ENCODE measurements at places on chromosomes 1 and 21.

DNA sequence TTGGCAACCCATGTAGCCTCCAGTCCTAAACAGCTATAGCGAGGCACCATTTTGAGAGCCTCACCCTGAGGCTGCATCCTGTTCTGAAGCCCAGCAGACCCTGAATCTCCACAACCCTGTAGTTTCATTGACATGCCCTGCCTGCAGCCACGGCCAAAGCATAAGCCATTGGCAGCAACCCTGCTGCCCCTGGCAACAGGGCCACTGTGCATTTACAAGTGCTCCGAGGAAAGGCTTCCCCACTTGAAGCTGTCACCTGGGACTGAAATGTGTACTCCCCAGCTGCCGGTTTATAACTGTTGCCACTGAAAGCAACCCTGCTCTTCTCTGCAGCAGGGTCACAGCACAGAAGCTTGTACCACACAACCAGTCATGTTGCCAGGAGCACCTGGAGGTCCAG lies 124.2 kb upstream of the OLFM3 start:
- DNase-seq: no peak

GRCh38 chr1:231850786-231851185 lies 224.2 kb downstream of the DISC1 start:
- no peak for DNase-seq

GRCh38 chr1:51348147-51348527 lies 17.8 kb upstream of the TTC39A start:
- no peak for DNase-seq

- no peak for DNase-seq
These were observed 10.4 kb upstream of the HOOK1 start for GRCh38 chr1:59804301-59804700.

GRCh38 chr1:171472183-171472647 lies 13.1 kb upstream of the PRRC2C start:
- no peak for DNase-seq

DNA sequence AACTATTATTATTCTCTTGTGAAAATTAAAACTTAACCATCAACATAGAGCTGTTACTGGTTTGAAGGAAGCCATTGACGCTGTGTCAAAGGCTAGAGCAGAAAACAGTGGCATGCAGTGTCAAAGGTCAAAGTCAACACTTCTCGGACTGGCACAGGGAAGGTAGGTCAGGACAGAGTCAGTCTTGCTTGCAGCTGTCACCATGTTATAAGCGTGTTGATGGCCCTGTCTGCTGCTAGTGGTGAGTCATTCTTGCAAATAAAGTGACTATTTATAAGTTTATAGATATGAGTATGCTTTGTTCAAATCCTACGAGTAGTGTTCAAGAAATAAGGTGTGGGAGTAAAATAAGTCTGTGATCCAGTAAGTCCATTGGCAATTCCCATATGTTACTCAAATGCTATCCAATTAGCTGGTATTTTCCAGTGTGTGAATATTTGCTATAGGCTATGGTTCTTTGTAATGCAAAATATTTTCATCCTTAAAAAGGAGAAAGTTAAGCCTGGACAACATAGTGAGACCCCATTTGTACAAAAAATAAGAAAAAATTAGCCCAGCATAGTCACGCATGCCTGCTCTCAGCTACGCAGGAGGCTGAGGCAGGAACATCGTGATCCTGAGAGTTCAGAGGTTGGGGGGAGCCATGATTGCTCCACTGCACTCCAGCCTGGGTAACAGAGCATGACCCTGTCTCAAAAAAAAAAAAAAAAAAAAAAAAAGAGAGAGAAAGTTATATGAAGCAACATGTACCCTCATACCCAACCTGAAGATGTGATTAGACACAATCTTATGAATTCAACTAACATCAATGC lies 26.3 kb upstream of the TINAGL1 start:
- DNase-seq: no peak

- DNase-seq: no peak
These were observed 178.4 kb downstream of the DUSP10 start for GRCh38 chr1:221563476-221563921.

DNA sequence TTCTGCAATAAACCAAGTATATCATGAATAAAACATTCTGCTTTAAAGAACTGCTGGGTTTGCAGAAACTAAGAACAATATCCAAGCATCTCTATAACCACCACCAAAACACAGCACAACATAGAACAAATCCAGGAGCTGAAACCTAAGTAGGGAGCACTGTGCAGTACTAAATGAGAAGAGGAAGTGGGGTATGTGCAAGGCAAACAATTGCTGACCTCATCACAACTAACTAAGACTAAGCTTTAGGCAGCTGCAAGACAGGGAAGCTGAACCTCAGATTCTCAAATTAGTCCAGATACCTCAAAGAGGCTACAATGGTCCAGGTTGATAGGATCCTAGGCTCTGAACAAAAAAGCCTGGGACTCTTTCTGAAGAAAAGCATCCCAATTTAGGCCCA lies 172.6 kb downstream of the SLC44A5 start:
- DNase-seq: no peak

DNA sequence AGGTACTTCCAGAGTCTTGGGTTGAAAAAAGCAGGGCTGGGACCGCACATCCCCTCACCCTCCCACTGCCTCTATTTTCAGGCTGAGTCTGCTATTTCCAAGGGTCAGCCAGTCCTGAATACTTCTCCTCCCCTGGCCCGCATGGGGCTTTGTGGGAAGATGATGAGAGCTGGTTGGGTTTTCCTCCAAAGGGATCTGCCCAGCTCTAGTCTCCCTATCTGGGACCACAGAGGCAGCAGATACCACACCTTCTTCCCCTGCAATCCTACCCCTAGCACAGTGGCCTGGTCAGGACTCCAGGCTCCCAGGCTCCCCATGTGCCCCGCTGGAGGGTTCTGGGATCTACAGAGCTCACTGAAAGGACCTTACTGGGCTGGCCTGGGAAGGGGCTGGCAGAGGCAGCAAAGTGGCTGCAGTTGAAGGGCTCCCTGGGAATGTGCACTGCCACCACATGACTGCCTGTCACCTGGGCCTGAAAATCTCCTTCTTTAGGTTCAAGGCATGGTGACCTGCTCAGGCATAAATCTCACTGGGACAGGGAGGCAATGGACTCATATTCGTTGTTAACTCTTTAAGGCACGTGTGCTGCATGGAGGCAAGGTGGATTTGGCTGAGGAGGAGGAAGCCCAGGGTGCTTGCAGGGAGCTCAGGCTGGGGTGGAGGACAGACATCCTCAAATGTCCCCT lies 13.1 kb downstream of the CACNA1S start:
- DNase-seq: no peak

DNA sequence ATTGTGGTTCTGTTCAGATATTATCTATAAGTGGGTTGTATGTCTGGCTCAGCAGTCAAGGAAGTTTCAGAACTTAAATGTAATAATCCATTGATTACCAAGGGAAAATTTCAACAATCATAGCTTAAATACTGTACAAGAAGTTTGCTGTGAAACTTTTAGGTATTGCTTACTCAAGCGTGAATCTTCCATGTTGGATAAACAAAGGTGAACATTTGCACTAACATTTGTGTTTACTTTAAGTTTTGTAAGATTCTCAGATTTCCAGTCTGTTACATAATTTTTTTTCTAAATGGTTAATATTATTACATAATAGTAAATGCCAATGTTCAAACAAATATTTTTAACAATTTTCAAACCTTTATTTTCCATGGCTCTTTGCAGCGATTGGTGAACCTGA lies 285.6 kb downstream of the NCAM2 start:
- no peak for DNase-seq

DNA sequence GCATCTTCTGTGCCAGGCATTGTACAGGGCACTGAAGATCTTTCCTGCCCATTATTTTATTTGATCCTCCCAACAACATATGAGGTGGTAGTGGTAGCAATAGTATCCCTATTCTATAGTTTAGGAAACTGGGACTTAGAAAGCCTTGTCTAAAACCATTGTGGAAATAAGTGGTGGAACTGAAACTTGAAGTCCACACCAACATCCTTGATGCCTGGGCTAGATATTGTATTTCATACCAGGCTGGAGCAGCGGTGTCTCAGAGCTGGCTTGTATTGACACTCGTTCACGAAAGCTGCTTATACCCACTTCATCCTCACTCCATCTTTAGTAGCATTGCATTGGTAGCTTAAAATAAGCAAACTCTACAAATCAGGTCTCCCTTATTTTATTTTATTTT lies 9.7 kb upstream of the CTSS start:
- no peak for DNase-seq

GRCh38 chr1:218880484-218881060 lies 293.1 kb upstream of the LYPLAL1 start:
- DNase-seq: no peak

DNA sequence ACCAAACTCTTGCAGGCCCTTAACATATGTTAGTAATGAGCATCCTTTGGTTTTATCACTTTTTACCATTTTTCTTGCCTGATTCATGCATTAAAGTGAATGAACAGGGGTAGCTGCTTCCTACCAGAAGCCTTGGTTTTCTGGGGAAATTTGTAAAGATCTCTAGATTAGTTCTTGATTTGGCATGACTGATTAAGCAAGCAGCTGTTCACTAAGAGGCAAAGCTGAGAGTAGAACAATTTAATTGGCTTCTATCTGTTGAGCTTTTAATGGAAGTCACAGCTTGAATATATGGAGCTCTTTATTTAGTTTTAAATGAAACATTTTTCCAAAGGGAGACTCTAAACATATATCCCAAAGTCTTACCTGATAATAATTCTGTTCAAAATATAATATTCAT lies 23.6 kb downstream of the TLCD4 start:
- DNase-seq: no peak

- no peak for DNase-seq
These were observed 55.9 kb downstream of the ARHGEF16 start for GRCh38 chr1:3510136-3510955.

All from effector memory CD4-positive, alpha-beta T cell (primary cell).